ENCODE measurements at places on chromosomes 3 and 15.

DNA sequence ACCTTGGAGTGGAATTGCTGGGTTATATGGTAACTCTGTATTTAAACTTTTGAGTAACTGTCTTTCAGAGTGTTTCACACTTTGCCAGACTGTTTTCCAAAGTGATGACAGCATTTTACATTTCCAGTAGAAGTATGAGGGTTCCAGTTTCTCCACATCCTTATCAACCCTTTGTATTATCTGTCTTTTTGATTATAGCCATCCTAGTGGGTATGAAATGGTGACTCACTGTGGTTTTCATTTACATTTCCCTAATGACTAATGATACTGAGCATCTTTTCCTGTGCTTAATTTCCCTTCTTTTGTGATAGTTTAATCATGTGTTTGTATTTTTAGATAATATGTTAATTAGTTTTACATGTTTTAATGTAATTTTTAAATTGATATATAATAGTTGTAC, 138.1 kb upstream of the DAZL start:
- no peak for DNase-seq

GRCh38 chr3:36944641-36945270, at the start of gene TRANK1:
TRANK1 (minus strand) TSS chr3:36945054; CDS start chr3:36944809, 245 bp downstream.
- DNase-seq: peak; percentile 66

GRCh38 chr3:69628951-69629350, 110.3 kb upstream of the MITF start:
- no peak for DNase-seq

DNA sequence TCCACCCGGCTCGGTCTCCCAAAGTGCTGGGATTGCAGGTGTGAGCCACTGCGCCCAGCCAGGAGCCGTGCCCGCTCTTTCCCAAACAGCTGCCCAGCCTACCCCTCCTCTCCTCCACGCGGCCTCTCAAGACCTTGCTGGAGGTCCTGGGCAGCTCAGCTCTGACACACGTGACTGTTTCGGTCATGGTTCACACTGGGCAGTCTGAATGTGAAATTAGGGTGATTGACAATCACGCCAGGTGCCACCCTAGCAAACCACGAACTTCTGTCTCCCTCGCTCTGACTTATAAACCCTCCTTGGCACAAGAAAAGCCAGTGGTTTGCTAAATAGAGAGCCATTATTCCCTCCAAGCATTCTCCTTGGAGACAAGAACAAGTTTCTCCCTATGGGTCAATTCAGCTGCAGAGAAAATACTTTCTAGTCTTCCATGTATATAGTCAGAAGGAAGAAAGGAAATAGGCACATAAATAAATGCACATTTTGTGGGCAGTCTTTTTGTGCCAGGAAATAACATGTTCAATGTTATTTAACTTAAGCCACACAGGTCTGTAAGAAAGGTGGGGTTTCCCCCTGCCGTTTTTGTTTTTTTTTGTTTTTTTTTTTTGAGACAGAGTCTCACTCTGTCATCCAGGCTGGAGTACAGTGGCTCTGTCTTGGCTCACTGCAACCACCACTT, 121.9 kb upstream of the MEF2A start:
- DNase-seq: no peak

DNA sequence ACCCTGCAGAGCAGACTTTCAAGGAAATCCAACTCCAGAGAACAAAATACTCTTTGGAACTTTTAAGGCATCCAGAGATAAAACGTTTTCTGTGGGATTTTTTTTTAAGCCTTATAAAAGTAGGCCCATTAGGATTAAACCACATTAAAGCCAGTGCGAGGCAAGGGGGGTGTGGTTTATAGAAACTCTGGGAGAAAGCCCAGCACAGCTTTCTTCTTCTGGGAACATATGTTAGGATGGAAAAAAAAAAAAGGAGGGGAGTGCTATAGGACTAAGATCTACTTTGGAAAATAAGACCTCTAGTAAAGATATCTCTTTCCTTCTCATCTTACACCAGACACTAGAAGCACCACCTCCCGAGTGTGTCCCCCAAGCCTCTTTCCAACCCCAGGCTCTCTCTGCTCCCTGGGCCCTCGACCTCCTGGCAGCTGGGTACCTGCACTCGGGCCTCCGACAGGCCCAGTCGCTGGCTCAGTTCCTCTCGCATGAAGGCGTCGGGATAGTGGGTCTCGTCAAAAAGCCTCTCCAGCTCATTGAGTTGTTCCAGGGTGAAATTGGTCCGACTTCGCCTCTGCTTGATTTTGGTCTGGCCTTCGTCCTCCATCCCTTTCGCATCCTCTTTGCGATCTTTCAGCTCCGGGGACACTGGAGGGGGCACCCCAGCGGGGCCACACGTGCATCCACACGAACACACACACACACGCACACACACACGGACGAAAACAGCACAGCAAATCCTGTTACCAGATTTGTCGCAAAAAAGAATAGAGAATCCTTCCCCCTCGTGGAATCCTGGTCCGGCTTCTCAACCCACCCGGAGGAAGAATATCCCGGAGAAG, 3.8 kb downstream of the SHOX2 start:
- DNase-seq: no peak

DNA sequence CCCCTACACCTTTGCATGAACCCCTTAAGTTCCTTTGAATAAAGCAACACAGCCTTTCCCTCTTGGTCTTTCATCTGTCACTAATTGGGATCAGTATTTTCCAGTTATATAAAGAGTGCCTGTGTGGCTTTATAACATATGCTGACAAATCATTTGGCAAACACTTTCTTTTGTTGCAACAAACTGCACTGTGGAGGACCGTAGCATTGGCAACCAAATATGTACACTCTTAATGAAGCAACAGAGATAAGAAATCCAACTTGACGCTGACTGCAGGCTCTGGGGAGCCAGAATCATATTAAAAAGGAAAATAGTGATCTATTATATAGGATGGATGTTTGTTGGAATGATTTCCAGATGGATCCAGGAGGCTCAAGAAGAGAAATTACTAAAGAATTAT, 120.1 kb upstream of the PRICKLE2 start:
- DNase-seq: no peak

- DNase-seq: no peak
These were observed 65.7 kb downstream of the OCA2 start for GRCh38 chr15:28033443-28033842.

DNA sequence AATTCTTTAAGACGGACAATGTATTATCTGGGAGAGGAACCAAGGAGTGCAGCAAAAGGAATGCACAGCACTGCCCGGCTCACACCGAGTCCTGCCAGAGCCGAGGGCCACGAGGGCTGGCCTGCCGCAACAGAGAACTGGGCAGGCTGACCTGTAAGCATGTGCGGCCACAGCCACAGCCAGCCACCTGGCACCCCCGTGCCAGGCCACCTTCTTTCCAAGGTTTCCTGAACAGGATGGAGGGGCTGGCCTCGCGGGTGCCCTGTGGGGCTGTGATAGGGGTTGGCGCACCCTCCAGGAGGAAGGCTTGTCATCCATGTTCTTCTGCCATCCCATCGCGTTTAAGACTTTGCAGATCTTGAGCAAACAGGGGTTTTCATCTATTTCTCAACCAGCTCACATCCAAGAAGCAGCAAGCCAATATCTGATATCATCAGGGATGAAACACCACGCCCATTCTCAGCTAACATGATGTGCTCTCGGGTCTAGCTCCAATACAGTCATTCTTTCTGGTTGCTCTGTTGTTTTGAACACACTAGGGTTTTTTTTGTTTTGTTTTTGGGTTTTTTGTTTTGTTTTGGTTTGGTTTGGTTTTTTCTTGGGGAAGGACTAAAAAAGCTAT, 10.2 kb downstream of the CA12 start:
- no peak for DNase-seq

DNA sequence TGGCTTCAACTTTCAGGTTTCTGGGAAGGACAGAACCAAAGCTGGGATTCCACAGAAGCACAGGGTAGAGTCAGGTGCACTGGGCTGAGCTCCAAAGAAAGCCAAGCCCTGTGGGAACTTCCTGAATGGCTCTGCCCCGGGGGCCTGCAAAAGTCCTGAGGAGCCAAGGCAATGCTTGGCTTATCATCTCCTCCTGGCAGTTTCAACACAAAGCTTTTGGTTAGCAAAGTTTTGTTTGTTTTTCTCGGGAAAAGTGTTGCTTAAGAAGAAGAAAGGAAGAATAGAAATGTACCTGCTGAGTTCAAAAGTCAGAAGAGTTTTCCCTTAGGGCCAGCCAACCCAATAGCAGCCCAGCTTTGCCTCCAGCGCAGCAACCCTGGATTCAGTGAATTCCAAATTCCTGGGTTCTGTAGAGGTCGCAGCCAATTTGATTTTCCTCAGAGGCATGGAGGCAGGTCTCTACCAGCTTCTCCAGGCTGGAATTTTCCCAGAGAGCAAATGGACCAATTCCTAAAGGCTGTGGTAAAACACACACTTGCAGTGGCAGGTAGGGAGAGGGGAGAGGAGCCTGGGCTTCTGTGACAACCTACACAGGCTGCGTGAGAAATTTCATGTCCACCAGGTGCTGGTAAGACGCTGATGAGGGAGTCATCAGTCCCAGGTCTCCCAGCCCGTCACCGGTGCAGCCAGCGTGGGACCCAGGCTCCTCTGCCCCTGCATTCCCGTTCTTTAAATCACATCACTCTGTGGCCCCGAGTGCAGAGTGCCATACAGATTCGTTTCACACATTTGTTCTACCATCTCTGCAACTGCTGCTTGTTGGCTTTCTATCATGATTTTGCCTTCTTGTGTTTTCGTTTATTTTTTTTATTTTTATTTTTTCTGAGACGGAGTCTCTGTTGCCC, 54.3 kb upstream of the SNRPA1 start:
- no peak for DNase-seq

DNA sequence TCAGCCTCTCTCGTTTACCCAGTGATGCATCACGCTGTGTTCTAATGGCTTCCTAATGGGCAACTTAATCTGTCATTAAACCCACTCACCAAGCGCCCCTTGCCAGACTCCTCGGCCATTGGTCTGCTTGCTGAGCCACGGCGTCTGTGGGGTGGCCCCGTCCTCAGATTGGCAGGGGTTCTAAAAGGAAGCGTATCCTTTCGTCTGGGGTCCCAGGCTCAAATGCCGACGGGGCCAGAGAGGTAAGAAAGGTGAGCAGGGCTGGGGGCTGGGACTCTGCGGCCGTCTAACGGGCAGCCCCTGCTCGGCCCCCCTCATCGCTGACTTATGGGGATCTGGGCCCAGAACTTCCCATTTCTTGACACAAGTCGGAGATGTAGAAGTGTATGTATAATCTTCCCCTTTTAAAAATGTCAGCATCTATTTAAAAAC, 315.1 kb upstream of the PROK2 start:
- DNase-seq: no peak

DNA sequence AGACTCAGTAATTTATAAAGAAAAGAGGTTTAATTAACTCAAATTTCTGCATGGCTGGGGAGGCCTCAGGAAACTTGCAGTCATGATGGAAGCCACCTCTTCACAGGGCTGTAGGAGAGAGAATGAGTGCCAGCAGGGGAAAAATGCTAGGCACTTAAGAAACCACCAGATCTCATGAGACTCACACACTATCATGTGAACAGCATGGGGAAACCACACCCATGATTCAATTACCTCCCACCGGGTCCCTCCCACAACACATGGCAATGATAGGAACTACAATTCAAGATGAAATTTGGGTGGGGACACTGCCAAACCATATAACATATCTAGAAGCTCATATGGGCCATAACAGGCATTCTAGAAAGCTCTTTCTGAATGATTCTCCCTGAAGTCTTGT, 190.3 kb downstream of the WNT5A start:
- DNase-seq: no peak

DNA sequence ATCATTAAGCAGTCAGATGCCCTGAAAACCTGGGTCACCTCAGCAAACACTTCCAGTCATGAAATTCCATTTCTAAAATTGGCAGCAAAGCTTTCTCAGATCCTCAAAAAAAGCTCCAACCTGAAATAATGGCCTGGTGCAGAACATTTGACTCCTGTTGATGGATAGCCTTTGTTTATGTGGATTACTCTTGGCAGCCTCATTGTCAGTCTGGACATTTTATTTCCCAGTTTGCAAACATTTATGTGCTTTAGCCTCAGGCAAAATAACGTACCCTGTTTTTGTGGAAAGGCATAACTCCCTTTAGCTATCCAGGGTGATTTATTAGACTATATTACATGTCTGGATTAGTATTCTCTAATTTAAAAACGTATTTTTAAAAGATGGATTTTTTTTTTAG, 53.9 kb downstream of the PXYLP1 start:
- no peak for DNase-seq

- DNase-seq: no peak
These were observed at the start of gene CFAP161 for GRCh38 chr15:81133782-81134461. CFAP161 (plus strand) TSS chr15:81134270; CDS start chr15:81134330, 60 bp downstream.

DNA sequence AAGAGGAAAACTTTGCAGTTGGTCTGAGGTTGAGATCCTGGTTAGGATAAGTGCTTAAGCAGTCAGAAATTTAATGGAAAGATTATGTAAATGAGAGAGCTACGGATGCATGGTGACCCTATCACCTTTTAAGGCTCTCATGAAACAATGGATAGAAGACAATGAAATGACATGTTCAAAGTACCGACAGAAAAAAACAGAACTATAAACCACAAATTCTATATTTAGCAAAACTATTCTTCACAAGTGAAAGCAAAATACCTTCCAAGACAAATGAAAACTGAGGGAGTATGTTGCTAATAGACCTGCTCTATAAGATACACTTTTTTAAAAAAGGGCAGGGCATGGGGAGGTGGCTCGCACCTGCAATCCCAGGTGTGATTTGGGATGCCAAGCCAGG, 32.2 kb downstream of the DNAAF4 start:
- DNase-seq: no peak

DNA sequence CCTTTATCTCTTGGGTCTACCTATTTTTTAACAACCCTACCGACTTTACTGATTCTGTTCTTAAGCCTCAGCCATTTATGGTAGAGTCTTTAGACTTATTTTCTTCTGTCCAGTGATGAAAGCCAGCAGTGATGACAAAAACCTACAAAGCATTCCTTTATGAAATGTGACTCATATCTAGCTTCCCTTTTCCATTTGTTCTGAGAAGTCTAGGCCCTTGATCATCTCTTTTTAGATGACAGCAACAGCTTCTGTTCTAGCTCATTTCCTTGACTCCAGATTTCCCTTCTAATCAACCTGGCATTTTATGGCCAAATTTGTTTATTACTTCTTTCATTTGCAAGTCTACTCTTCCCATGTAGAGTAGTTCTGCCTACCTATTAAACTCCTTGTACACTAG, 36.1 kb downstream of the CFAP44 start:
- DNase-seq: no peak

DNA sequence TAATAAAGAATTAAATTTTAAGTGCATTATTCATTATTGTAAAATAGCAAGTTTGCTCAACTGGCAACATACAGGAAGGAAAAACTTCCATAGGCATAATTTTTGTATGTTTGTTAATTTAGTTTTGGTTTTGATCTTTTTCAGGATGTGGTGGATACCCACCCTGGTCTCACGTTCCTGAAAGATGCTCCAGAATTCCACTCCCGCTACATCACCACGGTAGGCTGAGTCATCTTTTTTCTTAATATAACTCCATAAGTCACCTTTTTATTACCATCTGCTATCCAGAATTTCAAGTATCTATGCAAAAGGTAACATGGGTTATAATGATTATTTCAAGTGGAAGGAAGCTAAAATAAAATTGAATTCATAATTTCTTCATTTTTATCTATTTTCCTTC, 104.8 kb downstream of the PPP2R3A start:
- DNase-seq: no peak

- DNase-seq: no peak
These were observed 37.7 kb downstream of the TKT start for GRCh38 chr3:53218131-53218530.
